ENCODE measurements at places on chromosomes 7 and 10.

GRCh38 chr7:140225562-140226249, 48.9 kb upstream of the KDM7A start:
- DNase-seq: no peak

- DNase-seq: no peak
These were observed 21.3 kb upstream of the ELN start for GRCh38 chr7:74006451-74007241.

DNA sequence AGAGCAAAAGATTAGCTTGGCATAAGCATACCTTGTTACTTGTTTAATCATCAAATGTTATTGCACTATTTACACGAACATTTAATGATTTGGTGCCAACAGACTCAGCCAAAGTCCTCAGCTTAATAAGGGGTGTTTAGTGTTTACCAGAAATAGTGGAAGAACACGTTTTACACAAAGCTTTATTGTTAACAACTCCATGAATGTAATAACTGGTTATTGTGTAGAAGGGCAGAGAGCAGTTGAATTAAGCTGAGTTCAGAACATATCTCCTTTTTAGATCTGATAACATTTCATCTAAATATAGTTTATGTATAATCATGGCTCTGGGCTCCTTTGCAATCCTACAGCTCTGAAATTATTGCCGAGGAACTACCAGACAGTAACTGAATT, 99.1 kb downstream of the CABCOCO1 start:
- no peak for DNase-seq

DNA sequence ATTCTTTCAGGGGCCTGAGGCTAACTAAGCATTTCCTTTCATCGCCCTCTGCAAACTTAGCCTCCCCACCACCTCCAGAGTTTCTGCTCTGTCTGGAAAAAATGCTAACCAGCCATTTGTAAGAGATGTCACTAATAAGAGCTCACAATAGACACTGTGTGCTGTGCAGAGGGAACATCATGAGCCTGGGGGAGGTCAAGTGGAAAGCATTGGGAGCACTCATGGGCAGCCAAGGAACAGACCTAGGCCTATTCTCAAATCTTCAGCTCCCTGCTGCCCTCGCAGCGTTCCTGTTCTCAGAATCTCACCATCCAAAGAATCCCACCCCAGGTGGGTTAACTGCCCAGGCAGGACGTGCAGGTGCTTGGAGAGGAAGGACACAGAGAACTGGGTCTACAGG, 27.1 kb upstream of the GPAM start:
- DNase-seq: no peak

DNA sequence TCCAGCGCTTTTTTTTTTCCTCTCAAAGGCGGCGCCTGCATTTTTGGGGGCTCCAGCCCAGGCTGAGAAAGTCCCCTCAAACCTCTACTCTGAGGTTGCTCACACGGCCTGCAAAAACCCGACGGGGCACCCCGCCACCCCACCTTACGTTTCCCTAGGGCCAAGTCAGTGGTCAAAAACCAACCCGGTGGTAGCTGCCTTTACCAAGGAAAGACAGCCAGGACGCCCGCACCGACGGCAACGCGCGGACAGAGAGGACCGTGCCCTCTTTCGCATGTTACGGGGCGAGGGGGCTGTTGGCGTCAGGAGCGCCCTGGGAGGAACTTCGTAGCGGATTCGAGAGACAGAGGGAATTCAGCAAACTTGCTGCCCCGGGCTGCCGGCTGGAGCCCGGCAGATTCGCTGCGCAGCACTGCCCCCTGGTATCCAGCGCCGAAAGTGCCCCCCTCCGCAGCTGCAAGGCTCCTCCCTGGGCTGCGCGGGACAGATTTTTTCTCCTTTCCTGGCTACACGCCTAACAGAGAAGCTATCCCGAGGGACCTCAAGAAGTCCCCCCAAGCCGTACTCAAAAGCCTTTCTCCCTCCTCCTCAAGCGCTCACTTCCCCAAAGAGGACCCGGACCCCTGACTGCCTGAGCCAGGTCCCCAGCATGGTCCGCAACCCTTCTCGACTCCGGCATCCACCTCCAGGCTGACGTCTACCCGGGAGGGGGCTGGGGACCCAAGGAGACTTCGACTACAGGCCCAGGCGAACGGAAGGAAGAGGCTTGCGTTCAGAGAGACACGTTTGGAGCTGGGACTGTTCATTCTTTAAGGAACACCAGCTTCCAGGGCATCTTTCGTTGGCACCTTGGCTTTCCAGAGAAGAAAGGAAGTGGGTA, 27.7 kb upstream of the VAX1 start:
- no peak for DNase-seq

- no peak for DNase-seq
These were observed 29.0 kb upstream of the MPP7 start for GRCh38 chr10:28331841-28332240.

- DNase-seq: no peak
These were observed 77.6 kb upstream of the MAGI2 start for GRCh38 chr7:79531116-79531515.

DNA sequence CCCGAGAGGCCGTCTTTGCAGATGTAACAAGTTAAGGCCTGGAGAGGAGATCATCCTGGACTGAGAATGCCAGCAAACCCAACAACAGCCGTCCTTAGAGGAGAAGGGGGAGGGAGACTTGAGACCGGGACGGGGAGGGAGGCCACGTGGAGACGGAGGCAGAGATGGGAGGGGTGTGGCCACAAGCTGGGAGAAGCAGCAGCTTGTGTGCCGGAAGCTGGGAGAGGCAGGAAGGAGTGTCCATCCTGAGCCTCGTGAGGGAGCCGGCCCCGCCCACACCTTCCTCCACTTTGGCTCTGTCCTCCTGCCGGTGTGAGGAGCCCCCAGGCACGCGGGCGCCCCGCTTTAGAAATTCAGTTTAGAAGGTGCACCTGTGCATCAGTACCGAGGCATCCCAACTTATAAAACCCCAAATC, 95.7 kb downstream of the DNAJB6 start:
- DNase-seq: no peak

DNA sequence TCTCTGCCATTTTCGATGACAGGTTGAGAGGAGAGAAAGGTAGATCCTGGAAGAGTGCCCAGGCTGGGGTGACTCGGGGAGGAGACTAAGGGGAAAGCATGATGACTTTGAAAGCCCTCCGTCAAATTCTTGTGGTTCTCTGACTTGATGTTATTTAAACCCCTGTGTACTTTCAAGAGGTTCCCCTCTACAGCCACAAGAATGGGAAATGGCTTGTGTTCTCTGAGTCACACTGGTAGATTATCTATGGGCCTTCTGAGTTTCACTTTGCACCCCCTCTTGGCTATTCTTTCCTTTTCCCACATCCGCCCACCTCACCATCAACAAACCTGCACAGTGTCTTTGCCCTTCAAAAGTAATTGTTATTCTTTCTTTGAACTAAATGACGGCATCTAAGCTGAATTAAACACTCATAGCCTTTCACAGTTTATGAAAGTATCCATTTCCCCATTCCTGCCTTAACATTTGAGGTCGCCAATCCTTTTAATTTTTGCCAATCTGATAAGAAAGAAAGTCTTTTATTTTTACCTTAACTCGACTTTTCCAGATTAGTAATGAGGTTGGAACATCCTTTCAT, 24.1 kb downstream of the PRF1 start:
- no peak for DNase-seq

DNA sequence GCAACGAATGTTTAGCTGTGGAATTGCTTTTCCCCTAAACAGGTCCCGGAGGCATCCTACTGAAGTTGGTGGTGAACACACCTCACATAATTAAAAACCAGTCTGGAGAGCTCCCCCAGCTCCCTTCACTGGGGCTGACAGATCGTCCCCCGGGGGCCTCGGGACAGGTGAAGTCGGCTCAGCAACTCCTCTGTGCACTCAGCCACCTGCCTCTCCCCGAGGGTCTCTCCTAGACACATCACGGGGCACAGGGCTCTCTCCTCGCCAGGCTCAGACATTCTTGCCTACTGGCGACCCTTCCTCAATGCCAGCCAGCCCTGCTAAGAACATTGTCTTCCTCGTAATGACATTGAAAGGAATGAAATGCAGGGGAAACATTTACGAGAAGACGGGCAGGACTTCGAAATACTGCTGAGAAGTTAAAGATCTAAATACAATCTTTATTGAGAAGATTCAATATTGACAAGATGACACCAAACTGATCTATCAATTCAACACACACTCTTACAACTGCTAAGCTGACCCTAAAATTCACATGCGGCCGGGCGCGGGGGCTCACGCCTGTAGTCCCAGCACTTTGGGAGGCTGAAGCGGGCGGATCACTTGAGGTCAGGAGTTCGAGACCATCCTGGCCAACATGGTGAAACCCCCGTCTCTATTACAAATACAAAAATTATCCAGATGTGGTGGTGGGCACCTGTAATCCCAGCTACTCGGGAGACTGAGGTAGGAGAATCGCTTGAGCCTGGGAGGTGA, 88.1 kb upstream of the DNAAF5 start:
- no peak for DNase-seq

- no peak for DNase-seq
These were observed 9.4 kb downstream of the NUB1 start for GRCh38 chr7:151351027-151351426.

DNA sequence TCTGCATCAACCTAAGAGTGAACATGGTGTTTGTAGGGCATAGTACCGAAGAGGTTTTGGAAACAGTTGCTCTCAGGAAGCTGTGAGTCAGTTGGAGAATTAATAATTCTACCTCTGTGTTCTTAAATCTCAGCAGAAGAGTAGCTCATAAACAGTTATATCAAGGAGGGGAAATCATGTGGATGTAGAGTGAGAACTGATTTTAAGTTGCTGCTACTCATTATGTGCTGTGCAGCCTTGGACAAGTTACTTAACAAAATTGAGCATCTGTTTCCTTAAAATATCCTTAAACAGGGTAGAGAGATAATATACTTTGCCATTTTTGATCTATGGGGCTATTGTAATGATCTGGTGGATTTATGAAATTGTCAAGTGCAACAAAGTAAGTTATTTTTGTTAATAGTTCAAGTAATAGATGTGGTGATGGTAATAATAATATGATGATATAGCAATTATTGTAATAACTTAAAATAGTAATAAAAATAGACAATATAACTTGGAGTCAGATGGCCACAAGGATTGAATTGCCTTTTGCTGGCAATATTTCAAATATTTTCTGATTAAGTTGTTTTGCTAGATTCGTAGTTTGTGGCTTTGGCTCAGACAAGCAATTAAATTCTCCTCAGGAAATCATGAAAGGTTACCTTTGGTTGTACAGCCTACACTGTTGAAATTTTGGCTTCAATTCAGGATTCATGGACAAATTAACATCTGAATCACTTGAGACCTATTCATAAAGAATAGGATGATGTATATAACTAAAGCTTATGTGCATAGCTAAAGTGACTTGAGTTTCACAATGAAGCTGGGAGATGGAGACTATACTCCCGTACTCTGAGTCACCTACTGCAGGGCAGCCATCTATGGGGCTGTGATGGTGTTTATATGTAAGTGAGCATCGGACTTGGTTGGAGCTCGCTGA, 228.5 kb downstream of the CDK14 start:
- no peak for DNase-seq

DNA sequence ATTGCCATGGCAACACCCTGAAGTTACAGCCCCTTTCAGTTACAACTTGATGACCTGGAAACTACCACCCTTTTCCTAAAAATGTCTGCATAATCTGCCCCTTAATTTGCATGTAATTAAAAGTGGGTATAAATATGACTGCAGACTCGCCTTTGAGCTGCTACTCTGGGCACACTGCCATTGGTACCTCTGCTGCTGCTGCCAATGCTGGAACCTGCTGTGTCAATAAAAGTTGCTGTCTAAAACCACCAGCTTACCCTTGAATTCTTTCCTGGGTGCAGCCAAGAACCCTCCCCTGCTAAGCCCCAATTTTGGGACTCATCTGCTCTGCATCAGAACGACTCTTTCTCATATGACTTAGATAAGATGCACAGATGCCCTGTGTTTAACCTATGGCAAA, 10.2 kb upstream of the FRA10AC1 start:
- no peak for DNase-seq

DNA sequence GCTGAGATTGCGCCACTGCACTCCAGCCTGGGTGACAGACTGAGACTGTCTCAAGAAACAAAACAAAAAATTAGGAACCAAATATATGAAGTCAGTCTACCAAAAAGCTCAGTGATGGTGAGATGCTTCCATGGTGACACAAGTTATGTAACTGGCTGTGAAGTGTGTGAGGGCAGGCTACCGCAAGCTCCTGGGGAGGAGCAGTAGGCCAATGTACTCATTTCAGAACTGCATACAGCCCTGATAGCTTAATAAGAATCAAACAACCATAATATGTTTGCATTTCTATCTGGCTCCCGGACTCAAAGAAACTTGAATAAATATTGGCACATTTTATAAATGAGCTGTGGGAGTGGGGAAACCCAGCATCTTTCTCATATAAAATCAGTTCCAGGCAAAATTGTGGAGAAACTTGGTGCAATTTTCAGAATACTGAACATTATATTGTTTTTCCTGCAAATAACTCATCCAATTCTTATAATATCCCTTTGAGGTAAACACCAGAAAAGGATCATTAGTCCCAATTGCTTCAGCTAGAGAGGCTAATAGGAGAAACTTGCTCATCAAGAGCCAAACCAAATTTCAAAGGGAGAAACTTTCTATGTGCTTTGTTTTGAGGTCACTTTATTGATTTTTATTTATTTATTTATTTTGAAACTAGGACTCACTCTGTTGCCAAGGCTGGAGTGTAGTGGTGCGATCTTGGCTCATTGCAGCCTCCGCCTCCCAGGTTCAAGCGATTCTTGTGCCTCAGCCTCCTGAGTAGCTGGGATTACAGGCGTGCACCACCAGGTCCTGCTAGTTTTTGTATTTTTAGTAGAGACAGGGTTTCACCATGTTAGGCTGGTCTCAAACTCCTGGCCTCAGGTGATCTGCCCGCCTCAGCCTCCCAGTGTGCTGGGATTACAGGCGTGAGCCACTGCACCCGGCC, 127.0 kb downstream of the SORCS1 start:
- no peak for DNase-seq

GRCh38 chr7:70380421-70381015, 751.4 kb upstream of the GALNT17 start:
- DNase-seq: no peak

DNA sequence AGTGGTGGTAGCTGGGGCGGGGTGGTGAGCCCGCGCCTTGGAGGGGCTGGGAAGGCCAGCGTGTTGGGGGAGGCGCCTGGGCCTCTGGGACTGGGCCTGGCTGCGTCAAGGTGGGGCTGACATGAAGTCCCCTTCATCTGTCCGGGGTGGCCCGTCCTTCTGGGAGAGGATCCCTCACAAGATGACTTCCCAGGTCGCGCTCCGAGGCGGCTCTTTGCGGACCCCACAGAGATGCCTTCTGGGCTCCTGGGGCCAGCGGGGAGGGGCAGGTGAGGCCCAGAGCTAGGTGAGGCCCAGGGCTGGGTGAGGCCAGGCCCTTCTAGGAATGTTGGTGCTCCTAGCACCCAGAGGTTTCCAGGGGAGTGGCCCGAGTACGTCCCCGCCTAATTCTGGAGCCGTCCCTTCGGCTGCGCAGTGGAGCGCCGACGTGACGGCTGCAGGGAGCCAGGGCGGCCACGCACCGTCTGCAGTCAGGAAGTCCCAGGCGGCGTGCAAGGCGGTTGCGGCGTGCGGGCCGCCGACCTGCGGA, 58.2 kb upstream of the NUPR2 start:
- DNase-seq: no peak

GRCh38 chr10:44384601-44385025, 284 bp downstream of the CXCL12 start:
- no peak for DNase-seq

- no peak for DNase-seq
These were observed 85.7 kb downstream of the ANLN start for GRCh38 chr7:36475381-36475780.

- DNase-seq: no peak
These were observed 45.1 kb downstream of the ADD3 start for GRCh38 chr10:110052916-110053315.

GRCh38 chr10:129194181-129194870, 272.7 kb upstream of the MGMT start:
- no peak for DNase-seq
